ENCODE measurements at places on chromosomes 5 and 9.

DNA sequence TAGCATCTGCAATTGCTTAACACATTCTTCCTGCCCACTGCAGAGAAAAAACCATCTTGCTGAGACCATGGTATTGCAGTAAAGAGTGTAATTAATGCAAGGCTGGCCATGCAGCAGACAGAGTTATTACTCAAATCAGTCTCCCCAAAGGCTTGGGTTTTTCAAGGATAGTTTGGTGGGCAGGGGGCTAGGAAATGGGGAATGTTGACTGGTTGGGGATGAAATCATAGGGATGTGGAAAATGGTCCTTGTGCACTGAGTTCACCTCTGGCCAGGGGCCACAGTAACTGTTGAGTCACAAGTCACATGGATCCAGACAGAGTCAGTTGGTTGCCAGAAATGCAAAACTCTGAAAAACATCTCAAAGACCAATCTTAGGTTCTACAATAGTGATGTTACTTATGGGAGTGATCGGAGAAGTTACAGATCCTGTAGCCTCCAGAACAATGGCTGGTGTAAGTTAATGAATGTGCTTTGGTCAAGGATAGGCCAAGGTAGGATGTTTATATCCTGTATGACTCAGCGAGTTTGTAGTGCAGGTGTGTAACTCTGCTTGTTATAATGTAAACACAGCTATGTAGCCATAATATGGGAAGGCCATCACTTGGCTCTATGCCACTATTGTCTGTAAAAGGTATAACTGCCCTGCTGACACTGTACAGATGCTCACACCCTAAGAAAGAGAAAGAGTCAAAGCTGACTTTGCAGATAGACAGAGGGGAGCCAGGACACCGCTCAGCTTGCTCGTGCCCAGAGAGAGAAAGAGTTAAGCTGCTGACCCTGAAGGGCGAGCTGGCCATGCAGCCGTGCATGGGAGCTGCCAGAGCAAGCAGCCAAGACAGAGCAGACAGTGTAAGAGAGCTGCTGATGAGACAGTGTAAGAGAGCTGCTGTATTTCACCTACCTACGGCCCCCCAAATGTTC, 27.2 kb downstream of the C9orf152 start:
- DNase-seq: no peak

DNA sequence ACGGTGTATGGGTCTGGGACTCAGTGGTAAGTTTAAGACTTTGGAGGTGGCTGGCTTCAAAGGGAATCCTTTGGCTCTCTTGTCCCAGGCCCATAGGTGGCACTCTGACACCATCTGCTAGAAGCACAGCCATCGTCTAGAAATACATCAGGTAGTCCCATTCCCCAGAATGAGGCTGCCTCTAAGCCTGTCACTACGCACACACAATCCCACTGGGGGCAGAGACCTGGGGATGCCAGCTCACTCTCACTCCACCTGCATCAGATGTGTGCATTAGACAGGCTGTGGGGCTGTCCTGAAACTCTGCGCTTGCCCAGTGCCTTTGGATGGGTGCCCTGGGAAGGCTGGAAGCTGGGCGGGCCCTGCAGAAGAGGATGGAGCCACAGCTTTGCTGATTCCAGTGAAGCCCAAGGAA, 127.5 kb upstream of the PANK3 start:
- no peak for DNase-seq

- DNase-seq: no peak
Observed at GRCh38 chr9:16368237-16369087, 502.0 kb downstream of the BNC2 start.

DNA sequence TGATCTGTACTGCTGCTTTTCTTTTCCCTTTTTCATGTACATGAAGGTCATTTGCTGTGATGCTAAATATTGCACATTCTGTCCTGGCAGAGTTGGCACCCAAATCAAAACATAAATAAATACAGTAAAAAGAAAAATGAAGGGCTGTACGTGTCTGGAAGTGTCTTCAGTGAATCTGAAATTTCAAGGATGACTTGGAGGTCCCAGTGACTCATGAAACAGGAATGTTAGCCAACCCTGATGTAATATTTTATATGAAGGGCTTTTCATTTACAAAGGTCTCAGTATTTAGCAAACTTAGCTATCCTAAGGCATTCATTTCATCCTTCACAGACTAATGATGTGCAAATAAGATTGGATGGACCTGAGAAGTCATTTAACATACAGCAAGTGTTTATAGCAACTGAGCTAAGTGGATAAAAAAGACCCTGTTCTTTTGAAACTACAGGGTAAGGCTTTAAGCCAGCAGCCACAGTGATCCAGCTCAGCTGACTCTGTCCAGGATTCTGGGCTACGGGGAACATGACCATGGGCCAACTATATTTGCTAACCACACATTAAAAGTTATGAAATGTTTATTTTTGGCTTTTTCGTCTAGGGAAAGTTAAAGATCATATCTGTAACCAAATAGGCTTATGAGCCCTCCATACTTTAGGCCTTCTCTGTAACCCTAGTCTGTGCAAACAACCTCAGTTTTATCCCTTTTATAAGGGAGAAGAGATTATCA, 104.0 kb upstream of the DMRTA1 start:
- no peak for DNase-seq

DNA sequence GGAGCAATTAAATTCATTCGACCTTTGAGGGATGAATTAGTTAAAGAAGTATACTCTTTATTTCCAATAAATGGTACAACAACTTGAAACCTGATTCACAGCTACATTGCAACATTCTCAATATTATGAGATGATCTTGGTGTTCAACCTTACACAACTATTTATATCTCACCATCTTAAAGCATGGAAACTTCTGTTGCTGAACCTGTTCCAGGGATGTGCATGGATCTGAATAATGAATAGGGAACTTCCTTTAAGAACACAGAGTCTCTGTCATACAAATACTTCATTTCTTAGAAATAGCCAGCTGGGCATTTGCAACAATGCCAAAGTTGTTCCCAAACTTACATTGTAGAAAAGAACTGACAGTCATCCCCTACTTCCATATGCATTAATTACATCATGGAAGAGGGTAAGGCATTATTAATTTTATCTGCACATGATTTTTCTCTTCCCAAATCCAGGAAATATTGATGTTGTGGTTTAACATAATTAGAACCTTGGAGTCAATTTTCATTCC, 39.8 kb upstream of the CCDC112 start:
- DNase-seq: no peak

- DNase-seq: no peak
Observed at GRCh38 chr5:74026310-74026709, 400.3 kb downstream of the ARHGEF28 start.

GRCh38 chr9:19127871-19128500, 694 bp upstream of the PLIN2 start:
- DNase-seq: no peak

- DNase-seq: no peak
Observed at GRCh38 chr5:81908044-81908443, 63.8 kb upstream of the ATG10 start.

- DNase-seq: no peak
Observed at GRCh38 chr5:34037726-34038125, 5.3 kb downstream of the C1QTNF3 start.

- DNase-seq: no peak
Observed at GRCh38 chr5:167916261-167916691, 375.2 kb upstream of the WWC1 start.

GRCh38 chr9:76530458-76531110, 71.6 kb downstream of the GCNT1 start:
- no peak for DNase-seq

- no peak for DNase-seq
Observed at GRCh38 chr5:90549729-90550275, 8.8 kb upstream of the ADGRV1 start.
